Right ventricle myocardium superior (tissue), 1 donor: ENCODE measurements at places on chromosomes 12 and 14.

DNA sequence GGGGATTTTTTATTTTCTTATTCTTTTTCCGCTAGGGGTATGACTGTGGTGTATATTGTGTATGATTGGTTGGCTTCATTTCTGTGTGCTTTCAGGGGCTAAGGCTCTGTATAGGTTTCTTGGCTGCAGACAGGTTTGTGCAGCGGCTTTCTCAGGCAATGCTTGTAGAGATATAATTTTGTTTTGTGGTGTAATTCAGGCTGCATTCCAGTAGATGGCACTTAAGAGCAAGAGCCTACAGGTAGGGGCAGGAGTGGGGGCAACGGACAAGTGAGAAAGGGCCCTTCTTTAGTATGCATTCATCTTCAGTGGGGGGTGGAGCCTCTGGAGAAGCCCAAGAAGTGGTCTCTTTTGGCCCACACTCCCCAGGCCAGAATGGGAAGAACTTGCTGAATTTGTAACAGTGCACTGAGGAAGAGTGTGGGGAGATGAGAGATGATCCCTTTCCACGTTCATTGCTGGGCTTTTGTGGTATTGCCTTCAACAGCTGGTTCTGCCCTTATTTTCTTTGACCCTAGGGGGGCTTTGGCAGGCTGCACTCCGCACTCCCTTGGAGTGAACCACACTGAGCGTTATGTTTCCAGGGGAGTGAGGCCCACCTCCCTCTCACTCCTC is 78.6 kb downstream of the IFNG-AS1 start:
- DNase-seq = no peak

GRCh38 chr14:28077021-28077420 is 689.6 kb upstream of the FOXG1 start:
- no peak for DNase-seq

GRCh38 chr14:74281069-74281468 is 21.7 kb downstream of the ABCD4 start:
- no peak for DNase-seq

- no peak for DNase-seq
Measured at GRCh38 chr12:15787778-15788177, 1.4 kb downstream of the EPS8 start.

- DNase-seq = no peak
Measured at GRCh38 chr12:27467641-27468040, 21.1 kb downstream of the SMCO2 start.

- DNase-seq = no peak
Measured at GRCh38 chr14:69291891-69292561, 32.1 kb downstream of the GALNT16 start.

GRCh38 chr12:48334808-48335207 is 15.9 kb downstream of the ZNF641 start:
- no peak for DNase-seq

DNA sequence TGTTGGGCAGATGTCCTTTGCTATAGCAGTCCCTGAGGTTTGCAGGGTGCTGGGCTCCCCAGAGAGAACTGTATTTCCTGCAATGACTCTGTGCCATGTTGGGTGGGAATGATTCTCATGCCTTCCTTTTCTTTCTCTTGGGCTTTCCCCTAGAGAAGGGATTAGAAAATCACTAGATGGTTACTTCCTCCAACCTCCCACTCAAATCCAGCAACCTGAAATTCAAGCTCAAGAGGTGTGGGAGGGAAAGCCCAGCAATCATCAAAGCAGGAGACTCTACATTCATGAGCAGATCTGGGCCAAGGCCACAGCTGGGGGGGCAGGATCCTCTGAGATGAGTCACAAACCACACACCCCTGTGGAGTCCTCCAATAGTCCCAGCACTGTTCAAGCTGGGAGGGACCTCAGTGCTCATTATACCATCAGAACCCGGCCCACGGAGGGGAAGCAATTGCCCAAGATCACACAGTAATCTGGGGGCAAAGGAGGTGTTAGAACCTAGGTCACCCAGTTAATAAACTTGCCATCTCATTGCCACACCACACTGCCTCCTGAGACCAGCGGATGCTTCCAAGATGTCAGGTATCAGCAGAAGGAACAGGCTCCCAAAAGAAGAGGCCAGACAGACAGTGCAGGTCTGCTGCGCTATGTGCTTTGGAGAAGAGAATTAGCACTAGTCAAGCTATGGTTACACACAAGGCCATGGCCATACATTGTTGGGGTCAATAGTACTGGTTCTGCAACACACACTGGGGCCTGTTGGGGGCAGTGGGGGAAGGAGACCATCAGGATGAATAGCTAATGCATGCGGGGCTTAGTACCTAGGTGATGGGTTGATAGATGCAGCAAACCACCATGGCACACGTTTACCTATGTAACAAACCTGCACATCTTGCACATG is 65.7 kb downstream of the TTC9 start:
- DNase-seq = no peak

DNA sequence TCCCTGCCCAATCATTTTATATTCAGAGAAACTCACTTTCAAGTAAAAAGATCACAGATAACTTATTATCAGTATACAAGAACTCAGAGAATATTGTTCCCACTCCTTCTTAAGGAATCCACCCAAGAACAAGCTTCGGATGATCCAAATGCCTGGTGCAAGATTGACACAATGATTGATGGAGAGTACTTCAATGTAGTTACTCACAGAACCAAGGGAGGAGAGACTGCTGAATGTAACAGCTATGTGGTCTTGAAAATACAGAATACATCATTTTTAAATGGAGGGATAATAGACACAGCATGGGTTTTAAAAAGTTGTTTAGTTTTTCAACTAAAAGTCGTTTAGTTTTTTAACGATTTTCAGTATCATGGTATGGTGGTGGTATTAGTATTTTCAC is 38.4 kb upstream of the SELPLG start:
- DNase-seq = no peak

- no peak for DNase-seq
Measured at GRCh38 chr12:87981495-87981894, 47.7 kb downstream of the C12orf50 start.

- no peak for DNase-seq
Measured at GRCh38 chr12:115830633-115831032, 446.9 kb downstream of the MED13L start.

- no peak for DNase-seq
Measured at GRCh38 chr12:30796891-30797371, 42.2 kb upstream of the CAPRIN2 start.

DNA sequence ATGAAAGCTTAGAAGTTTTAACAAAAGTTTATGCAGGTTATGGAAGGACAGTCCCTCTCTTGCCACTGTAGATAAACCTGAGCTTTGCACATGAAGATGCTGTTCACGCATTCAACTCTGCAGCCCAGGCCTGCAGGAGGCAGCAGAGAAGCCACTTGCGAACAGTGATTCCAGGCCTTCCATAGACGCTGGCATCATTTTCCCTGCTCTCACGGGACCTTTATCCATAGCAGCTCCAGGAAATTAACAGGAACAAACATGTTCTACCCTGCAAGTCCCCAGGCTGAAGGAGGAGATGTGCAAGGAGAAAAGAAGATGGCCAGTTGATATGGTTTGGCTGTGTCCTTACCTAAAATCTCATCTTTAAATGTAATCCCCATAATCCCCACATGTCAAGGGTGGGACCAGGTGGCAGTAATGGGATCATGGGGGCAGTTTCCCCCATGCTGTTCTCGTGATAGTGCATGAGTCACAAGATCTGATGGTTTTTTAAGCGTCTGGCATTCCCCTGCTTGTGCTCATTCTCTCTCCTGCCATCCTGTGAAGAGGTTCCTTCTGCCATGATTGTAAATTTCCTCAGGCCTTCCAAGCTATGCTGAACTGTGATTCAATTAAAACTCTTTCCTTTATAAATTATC is 2.0 kb downstream of the ERP27 start:
- DNase-seq = no peak

DNA sequence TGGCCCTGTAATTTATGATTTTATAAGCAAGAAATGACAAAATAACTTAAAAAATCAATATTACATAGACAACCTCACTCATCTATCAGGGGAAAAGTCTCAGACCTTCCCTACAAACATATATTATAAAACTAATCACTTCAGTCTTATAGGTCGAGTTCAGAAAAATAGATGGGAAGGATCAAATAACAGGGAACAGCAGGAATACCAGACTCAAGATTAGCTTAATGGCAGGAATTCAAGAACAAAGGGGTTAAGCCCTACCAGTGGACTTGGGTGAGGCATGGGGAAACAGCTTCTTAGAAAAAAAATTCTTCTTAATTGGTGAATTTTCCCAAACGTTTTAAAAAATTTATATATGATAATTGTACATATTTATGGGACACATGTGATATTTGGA is 51.6 kb upstream of the CRY1 start:
- DNase-seq = no peak

DNA sequence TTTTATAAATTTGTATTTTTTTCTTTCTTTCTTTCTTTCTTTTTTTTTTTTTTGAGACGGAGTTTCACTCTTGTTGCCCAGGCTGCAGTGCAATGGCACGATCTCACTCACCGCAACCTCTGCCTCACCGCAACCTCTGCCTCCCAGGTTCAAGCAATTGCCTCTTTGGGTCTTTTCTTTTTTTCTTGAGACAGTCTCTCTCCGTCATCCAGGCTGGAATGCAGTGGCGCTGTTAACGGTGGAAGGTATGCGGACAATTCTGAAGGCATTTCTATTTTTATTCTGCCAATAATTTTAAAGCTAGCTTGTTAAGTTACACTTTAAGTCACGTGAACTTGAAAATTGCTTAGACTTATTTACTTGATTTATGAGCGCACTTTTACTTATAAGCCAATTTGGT is 8.8 kb upstream of the PHC1 start:
- DNase-seq = no peak

DNA sequence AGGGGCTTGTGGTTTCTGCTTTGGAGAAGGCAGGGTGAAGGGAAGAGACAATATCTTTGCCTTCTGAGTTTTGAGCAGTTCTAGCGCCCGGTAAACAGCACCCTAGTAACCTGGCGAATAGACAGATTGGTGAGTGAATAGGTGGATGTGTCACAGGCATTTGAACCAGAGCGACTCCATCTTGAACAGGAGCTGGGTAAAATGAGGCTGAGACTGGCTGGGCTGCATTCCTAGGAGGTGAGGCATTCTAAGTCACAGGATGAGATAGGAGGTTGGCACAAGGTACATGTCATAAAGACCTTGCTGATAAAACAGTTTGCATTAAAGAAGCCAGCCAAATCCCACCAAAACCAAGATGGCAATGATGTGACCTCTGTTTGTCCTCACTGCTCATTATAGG is 643.6 kb upstream of the TMEM132C start:
- DNase-seq = no peak

DNA sequence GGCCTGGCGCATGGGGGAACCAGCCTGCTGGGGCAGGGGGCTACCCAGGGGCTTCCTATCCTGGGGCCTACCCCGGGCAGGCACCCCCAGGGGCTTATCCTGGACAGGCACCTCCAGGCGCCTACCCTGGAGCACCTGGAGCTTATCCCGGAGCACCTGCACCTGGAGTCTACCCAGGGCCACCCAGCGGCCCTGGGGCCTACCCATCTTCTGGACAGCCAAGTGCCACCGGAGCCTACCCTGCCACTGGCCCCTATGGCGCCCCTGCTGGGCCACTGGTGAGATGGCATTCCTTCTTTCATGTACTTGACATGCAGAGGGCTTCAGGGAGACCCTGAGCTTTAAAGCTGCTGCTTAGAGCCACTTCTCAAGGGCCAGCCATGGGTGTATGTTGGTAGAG is 9.0 kb downstream of the LGALS3 start:
- DNase-seq = no peak

DNA sequence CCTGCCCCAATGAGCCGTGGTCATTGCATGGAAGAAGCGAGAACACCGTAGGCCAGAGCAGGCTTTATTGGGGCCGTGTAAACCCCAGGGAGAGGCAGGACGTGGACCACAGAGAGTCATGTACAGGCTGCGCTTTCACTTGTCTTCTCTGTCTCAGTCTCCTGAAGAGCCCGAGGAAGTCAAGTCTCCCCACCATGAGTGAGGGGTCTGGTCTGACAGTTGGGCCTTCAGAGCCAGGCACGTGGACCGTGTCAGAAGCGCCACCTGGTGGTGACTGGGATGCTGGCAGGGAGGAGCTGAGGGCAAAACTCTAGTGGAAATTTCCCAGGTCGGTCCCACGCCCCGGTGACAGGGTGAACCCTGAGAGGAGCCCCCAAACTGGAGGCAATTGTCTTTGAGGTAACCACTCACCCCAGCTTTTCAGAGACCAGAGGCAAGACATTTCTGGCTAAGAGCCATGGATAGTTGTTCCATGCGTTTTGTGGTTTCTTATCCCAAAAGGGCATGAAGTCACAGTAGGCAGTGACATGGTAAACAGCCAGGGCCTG is 17.4 kb downstream of the RPS6KL1 start:
- DNase-seq = peak; percentile 82

DNA sequence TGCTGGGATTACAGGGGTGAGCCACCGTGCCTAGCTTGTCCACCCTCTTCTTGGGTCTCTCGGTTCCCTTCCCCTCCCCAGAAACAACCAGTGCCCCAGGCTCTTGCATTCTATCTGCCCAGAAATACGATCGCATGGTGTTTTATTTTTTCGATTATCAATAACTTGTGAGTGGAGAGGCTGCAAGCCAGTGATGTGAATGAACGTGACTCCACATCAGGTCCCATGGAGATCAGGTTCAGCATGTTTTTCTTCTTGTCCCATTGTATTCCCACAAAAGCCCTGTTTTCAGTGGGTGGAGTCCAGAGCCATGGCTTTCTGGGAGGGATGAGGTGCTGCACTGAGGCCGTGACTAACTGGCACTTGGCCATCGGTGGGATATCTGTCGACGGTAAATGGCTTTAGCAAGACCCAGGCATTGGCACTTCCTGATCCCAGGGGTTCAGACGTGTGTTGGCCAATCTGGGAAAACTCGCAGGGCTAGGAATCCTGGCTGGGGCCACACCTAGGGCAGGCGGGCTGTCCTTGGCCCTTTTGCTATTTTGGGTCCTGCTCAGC is 12.7 kb upstream of the HNF1A start:
- DNase-seq = no peak

- no peak for DNase-seq
Measured at GRCh38 chr12:89244536-89244935, 107.8 kb downstream of the DUSP6 start.

- DNase-seq = no peak
Measured at GRCh38 chr12:16072678-16073077, 161.5 kb downstream of the DERA start.

DNA sequence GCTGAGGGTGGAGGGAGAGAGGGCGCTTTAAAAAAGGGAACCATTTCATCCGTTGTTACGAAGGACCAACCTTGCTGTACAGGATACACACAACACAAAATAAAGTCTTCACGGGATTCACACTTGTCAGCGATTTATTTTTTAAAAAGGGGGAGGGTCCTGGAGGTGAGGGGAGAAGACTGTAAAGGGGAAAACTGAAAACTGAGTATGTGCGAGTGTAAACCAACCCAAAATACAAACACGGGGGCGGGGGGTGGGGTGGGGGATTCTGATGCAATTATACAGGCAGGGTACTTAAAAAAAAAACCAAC is 499 bp upstream of the PRKAG1 start:
- no peak for DNase-seq

DNA sequence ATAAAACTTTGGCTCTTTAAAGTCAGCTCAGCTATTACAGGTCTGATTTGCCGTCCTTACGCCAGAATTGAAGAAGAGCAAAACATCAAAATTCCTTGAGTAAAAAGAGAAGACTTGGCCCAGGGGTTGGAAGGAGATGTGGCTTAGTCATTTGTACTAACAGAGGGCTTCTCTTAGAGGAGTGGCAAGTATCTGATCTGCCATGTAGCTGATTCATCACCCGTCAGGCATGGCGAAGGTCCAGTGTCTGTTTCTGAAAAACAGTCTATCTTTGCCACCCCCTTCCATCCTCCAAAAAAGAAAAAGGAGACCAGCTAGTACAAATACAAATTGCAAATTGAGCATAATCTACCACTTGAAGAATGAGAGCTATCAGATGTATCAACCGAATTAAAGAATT is 91.9 kb downstream of the RAD52 start:
- DNase-seq = no peak
